EH (cell line): ENCODE measurements at places on chromosomes 6 and 20.

DNA sequence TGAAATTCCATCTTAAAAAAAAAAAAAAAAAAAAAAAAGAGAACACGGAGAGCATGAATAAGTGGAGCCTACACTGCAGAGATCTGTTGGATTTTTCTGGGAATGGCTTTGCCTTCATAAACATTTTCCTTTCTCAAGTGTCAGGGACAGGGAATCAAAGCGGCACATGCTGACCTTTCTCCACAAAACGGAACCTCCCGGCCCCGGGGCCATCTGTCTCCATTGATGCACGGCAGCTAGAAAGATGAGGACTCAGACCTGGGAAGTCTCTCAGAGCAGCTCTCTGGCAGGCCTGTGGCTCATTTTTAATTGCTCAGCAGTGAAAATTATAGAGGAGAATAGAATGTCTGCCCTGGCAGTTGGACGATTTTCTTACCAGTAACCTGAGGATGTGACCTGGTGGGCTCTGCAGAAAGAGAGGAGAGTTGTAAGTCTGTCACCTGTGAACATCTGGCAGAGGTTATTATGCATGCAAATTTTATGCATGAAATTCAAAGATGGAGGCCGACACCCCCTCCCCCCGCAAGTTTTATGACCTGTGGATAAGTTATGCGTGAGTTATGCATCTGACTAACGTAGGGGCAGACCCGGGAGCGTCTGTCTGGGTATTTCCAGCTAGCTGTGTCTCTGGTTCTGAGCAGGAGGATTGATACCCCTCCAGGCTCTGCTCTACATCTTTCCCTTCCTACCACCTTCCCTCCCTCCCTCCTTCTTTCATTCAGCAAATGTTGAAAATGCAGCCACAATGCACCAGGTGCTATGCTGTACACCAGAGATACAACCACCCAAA, 352.5 kb downstream of the CDH26 start:
- DNase-seq, result no peak

DNA sequence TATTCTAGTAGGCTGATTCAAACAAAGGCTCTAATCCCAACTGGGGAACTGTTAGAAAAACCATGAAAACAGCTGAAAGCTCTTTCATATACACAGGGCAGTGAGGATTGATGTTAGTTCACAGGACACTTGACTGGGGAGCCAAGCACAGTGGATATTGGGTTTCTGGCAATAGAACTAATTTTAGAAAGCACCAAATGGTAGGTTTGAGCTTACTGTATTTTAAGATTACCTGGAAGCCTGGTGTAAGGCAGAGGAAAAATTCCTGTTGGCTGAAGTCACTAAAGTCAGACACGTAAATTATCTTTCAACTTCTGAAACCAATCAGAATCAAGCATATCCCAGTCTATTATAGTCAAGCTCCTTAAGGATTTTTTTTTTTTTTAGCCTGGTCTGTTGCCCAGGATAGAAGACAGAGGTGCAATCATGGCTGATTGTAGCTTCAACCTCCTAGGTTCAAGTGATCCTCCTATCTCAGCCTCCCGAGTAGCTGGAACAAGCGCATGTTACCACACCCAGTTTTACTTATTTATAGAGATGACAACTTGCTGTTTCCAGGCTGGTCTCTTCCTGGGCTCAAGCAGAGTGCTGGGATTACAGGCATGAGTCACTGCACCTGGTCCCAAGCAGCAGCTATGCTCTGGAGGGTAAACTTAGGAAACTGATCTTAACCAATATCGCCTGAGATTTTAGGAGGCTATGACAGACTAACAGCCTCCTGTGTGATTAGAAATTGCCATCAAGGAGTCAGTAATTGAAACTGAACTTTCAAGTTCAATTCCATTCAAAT, 32.5 kb upstream of the SYNCRIP start:
- DNase-seq, result peak; percentile 59

GRCh38 chr6:156906451-156906850, 129.3 kb downstream of the ARID1B start:
- no peak for DNase-seq

DNA sequence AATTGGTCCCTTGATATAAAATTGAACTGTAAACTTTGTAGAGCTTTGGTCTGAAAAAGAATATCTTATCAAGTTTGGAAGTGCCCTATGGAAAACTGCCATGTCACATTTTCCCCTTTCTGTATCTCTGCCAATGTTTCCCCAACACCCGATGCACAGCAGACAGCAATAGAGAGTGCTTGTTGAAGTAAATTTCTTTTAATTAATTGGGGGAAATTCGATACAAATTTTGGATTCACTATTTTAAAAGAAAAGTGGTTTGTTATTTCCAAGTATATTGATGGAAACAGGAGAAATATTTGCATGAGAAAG, 208.1 kb downstream of the OGFRL1 start:
- no peak for DNase-seq

DNA sequence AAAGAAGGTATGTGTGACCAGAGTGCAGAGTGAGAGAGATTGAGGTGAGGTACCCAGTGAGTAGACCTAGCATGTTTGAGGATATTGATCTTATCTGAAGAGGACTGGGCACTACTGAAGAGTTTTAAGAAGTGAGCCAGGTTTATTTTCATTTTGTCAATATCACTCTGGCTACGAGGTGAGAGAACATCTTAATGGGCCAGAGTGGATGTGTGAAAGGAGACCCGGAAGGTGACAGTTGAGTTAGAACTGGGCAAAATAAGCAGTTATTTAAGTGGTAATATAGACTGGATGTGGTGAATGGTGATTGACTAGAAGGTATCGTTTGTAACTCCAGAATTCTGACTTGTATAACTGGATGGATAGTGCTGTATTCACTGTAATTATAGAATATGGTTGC, 134.1 kb downstream of the QKI start:
- DNase-seq, result no peak

DNA sequence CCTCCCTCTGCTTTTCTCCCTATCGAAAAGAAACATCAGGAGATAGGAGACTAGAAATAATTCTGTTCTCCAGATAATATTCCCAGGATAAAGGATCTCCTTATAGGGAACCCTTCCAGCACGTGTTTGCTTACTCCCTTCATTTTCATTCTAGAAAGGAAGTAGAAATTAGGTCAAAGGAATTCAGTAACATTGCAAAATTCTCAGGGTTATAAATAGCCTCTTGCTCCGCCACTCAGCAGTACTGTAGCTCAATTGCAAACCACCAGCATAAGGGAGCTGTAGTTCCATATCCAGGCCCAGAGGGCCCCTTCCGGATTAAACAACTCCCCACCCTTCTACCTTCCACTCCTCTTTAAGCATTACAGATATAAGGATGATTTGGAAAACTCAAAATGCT, 6.2 kb downstream of the ELMO2 start:
- DNase-seq, result peak; percentile 89

- no peak for DNase-seq
Observed at GRCh38 chr6:15929685-15930084, 199.2 kb upstream of the MYLIP start.
